RWPE1 (cell line): ENCODE measurements at places on chromosomes 16 and 17.
A peak's percentile ranks its signal among the peaks of the same experiment; 100 is the strongest.

GRCh38 chr17:16945663-16946218 is 26.2 kb downstream of the TNFRSF13B start:
- no peak for DNase-seq

DNA sequence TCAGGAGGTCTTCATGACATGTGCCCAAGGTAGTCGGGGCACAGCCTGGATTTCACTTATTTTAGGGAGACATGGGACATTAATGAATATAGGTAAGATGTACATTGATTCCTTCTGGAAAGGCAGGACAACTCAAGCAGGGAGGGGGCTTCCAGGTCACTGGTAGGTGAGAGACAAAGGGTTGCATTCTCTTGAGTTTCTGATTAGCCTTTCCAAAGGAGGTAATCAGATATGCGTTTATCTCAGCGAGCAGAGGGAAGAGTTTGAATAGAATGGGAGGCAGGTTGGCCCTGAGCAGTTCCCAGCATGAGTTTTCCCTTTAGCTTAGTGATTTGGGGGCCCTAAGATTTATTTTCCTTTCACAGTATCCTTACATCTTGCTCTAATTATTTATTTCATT is 443.8 kb upstream of the EEF2KMT start:
- no peak for DNase-seq

GRCh38 chr16:85078226-85078625 is 34.0 kb downstream of the CIBAR2 start:
- no peak for DNase-seq

DNA sequence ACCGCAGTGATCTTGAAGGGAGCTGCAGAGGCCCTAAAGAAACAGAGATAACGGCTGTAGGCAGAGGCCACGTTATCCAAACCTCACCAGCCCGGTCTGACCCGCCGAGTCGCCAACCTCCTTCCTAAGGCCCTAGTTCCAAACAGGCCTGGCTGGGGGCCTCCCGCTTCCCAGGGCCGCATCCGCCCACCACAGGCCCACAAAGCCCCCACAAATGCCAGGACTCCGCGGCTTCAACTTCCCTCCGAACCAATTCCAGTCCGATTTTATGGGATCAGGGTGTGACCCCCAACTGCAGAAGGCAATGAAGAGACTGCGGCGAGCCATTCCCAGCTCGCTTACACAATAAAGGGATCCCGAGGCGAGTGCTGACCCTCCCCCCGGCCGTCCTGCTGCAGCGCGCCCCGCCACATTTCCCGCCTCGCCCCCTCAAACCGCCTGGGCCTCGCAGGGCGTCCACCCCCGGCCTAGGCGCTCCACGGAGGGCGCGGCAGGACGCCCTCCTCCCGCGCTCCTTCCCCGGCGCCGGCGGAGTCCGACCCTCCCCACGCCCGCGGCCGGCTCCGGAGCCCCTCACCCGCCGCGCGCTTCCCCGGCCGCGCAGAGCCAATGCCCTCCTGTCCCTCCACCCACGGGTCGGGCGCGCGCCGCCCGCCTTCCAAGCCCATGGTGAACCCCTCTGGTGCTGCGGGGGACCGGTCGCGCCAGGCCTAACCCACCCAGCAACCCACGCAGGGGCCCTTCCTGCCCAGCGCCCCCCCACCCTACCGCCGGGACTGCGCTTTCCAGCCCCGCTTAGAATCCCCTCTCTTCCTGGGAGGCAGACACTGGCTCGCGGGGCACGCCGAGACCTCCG is 926 bp downstream of the MYH10 start:
- DNase-seq, result peak; percentile 30

DNA sequence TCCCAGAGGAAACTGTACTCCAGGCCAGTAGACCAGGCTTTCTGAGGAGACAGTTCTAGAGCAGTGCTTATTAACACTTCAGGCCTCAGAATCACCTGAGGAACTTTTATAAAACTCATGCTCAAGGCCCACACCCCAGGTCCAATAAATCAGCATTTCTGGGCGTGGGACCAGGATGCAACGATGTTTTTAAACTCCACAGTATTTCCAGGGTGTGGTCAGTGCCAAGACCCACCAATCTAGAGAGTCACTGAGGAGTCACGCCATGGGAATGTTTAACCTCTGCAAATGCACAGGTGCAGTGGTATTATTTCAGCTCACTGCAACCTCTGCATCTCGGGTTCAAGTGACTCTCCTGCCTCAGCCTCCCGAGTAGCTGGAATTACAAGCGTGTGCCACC is 3.9 kb upstream of the TRPV1 start:
- DNase-seq, result no peak

GRCh38 chr17:18195246-18195645 is 11.6 kb downstream of the ALKBH5 start:
- no peak for DNase-seq

DNA sequence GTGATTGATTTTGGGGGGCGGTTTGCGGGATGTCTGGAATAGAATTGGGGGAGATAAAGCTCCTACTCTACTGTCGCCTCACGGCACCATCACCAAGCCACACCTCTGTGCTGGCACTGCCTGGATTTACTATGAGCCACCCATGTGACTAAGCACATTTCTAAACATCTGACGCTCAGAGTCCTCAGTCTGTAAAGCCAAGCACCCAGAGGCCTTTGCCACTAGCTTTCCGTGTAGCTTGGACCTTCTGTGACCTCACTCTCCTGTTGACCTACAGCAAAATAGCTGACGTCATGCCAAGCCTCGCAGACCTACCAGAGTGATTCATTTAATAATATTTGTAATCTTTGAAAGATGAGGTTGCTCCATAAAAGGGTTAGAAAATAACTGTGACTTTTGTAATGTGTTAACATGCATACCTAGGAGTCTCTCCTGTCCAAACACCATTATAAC is 38.5 kb upstream of the MYOCD start:
- peak; percentile 4 for DNase-seq

DNA sequence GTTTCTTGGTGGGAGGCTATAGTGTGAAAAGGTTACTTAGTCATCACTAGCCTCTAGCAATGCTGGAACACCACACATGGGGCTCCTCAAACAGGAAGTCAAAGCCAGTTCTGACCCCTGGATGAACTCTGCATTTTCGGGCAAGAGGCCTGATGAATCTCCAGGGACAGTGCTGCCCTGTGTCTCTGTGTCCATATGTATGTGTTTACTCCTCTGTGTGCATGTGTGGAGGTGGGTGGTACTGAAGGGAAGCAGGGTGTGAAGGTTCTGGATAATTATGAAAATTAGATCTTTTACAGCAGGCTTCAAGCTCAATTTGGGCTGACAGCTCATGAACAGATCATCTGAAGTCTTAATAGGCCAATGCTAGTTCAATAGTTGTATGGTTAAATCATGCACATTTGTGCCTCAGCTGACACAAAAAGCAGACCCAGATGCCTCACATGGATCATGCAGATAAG is 133.6 kb downstream of the SNX11 start:
- DNase-seq, result peak; percentile 49

DNA sequence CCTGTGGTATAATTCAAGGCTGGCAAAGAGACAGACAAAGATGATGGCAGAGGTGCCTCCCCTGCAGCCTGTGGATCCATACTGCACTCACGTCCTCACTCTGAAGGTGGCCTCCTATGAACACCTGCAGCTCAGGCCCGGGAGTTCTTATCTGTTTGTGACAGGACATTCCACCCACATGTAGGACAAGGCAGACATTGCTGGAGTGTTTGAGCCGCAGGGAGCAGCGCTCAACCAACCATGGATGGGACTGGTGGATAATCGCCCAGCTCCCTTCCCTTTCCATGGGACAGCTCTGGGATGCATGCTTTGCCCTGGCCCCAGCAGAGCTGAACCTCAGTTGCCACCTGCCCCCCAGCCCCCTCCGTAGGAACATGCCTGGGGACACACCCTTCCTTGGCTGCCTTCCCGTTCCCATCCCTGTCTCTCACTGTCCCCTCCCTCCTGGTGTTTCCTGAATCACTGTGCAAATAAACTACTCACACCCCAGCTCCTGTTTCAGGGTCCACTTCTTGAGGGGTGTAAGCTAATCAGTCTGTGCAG is 22.2 kb downstream of the ITPRIPL2 start:
- peak; percentile 82 for DNase-seq

DNA sequence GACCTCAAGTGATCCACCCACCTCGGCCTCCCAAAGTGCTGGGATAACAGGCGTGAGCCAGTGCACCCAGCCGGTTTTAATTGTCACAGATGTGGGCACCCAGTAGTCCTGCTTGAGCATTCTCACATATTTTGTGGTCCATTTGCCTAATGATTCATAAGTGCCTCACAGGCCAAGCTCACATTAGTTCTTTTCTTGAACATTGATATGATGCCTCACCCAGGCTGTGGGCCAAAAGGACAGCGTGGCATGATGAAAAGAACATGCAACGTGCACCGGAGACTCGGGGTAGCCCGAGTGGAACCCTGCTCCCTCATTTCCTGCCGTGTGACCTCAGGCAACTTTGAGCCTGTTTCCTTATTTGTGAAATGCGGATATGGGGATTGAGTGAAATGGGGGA is 181.9 kb downstream of the SNX29 start:
- peak; percentile 61 for DNase-seq

DNA sequence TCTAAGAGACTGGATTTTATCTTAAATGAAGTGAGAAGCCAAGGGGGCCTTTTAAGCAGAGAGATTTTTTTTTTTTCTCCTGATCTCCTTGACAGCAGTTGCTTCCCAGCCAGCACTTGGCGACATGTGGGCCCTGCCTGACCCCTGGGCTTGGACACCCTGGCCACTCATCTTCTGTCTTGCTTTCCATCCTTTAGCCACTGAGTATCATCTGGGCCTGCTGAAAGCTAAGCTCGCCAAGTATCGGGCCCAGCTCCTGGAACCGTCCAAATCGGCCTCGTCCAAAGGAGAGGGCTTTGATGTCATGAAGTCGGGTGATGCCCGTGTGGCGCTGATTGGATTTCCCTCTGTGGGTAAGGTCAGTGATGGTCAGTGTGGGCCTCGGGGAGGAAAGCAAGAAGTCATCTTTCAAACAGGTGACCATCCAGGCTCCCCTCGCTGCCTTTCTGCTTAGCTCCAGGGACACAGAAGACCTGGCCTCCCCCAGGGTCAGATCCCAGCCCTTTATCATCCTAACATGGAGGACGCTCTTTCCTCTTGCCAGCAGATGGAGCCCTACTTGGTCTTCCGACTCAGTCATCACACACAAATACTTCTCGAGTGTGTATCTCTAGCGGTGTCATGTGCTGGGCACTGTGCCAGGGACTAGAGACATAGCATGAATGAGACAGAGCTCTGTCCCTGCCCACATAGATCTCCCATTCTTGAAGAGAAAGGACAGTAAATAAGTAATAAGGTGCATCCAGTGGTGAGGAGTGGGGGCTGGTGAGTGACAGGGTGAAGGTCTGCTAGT is 6.1 kb downstream of the DRG2 start:
- peak; percentile 38 for DNase-seq

GRCh38 chr17:66730461-66730923 is 104.4 kb upstream of the CACNG5 start:
- no peak for DNase-seq

DNA sequence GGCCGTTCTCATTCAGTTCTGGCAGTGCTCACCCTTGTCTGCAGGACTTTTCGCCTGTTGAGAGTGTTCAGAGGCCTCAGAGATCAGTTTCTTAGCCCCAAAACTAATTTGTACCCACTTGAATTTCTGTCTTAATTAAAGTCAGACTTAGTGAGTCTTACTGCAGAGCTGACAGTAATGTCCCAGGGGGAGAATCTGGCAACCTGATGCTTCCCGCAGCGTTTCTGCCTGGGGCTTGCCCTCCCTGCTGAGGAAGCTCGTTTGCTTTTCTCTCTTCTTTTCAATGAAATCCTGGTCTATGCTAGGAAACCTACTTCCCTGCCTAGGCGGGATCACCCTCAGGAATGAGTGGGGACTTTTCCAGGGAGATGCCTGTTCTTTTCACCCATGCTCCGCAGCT is 25.3 kb downstream of the DBNDD1 start:
- no peak for DNase-seq

DNA sequence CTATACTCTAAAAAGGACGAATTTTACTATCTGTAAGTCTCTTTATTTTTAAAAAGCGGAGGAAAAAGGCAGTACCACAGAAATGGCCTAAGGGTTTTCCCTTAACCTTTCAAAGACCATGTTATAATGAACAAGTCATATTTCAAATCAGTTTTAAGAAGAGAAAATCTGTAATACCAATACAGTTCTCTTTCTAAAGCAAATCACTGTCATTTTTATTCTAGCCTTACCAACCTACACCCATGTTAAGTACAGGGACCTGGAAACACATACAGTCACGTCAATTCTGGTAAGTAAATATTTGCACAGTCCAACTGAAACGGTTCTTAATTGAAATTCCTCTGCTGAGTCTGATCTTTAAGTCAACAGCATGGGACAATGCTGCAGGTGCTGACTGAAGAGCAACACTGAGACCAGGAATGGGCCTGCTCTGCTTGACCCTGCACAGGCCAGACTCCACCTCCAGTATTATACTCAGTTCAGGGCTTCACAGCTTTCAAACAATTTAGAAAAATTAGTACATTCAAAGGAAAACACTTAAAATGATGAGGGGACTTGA is 20.2 kb downstream of the MBTPS1 start:
- no peak for DNase-seq

- DNase-seq, result no peak
Measured at GRCh38 chr17:78672005-78672404, 94.8 kb upstream of the DNAH17 start.

GRCh38 chr17:76414334-76415295 is 30.2 kb downstream of the SPHK1 start:
- no peak for DNase-seq

DNA sequence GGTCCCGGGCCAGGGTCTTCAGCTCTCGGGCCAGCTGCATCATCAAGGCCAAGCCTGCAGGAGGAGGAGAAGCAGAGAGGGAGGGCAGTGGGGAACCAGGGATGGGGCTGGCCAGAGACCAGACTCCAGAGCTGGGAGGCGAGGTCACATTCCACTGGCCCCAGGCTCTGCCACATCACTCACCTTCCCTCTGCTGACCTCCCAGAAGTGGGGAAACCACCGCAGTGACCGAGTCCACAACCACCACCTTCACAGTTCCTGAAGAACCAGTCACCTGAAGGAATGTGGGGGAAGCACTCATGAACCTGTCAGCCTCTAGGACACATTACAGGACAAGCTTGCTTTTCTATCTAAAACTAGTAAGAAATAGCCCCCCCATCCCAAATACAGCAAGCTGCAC is 16.4 kb downstream of the RAD51D start:
- DNase-seq, result no peak

GRCh38 chr16:89004209-89004831 is 27.3 kb upstream of the CBFA2T3 start:
- no peak for DNase-seq

- DNase-seq, result no peak
Measured at GRCh38 chr17:9432134-9432885, 143.3 kb downstream of the STX8 start.

GRCh38 chr16:11087691-11088073 is 143.3 kb downstream of the CLEC16A start:
- no peak for DNase-seq

- no peak for DNase-seq
Measured at GRCh38 chr17:76543826-76544545, 4.1 kb downstream of the PRCD start.

GRCh38 chr17:41635121-41636097 is 11.0 kb upstream of the KRT17 start:
- DNase-seq, result no peak
